COR-L47 (cell line): ENCODE measurements at places on chromosomes 7 and 10.

- DNase-seq: no peak
These were observed 7.6 kb downstream of the ARHGAP12 start for GRCh38 chr10:31921031-31921430.

GRCh38 chr10:97383159-97383558, 18.0 kb downstream of the RRP12 start:
- DNase-seq: no peak

GRCh38 chr10:52701647-52702046, 70.9 kb downstream of the MBL2 start:
- no peak for DNase-seq

DNA sequence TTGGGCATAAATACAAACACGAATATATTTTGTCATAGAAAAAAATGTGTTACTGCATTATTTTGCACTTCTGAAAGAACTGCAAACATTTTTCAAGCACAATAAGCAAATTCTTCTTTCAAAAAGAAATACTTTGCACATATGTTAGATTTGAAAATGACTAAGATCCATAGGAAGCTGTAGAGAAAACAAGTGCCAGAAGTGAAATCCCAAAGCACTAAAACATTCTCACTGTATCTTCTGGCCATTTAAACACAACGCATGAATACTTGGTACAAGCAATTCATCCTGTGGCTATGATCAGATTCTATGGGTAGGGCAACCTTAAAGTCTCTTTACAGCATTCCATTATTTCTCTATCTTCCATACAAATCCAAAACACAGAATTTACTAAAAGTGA, 225.4 kb upstream of the IMMP2L start:
- no peak for DNase-seq

DNA sequence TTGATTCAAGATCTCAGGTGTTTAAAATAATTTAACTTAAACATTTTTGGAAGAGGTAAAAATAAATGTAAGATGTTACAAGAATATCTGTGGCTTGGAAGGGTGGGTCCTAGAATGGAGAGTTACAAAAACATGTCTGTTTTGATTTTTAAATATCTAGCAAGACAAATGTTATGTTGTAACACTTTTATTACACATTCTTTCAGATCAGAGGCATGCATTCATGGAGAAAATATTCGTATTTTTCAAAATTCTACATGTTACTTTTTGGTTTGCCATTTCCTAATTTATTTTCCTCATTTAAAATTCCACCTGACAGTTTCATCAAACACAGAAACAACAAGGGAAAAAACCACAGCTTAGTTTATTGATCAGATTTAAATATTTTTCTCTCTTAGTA, 10.0 kb downstream of the WBP1L start:
- DNase-seq: no peak

DNA sequence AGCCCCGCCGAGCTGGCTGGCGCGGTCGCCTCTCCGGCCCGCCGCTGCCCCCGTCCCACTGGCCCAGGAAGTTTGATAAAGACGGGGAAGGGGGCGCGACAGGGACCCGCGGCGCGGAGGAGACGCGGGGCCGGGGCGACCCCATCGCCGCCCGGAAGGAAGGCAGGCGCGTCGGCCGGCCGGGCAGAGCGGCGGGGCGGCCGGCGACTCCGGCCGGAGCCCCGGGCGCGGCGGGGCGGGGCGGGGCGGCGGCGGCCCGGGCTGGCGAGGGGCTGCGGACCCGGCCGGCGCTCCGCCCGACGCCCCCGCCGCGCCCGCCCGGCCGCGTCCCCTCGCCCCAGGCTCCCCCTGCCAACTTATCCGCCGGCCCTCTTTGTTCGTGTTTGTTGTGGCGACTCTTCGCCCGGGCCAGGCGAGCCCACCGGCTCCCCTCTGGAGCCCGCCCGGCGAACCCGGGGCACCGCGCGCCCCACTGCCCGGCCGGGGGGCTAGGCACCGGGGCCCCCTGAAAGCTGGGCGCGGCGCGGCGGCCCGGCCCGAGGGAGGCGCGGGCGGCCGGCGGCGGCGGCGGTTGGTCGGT, 571 bp downstream of the KDM7A start:
- DNase-seq: no peak

GRCh38 chr7:107563081-107563774, 492 bp downstream of the COG5 start:
- DNase-seq: peak; percentile 8
